ENCODE measurements at places on chromosomes 1 and 21.

DNA sequence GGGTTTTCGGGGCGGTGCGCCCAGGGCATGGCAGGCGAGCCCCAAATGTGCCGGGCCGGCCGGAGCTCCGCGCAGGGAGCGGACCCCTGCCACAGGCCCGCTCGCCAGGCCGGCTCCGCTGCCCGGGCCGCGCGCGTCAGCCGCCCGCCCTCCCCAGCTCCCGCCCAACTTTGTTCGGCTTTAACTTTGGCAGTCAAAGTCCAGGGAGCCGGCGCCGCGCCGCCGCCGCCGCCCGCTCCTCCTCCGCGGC lies 488 bp downstream of the SLC35D1 start:
- peak; percentile 39 for DNase-seq

DNA sequence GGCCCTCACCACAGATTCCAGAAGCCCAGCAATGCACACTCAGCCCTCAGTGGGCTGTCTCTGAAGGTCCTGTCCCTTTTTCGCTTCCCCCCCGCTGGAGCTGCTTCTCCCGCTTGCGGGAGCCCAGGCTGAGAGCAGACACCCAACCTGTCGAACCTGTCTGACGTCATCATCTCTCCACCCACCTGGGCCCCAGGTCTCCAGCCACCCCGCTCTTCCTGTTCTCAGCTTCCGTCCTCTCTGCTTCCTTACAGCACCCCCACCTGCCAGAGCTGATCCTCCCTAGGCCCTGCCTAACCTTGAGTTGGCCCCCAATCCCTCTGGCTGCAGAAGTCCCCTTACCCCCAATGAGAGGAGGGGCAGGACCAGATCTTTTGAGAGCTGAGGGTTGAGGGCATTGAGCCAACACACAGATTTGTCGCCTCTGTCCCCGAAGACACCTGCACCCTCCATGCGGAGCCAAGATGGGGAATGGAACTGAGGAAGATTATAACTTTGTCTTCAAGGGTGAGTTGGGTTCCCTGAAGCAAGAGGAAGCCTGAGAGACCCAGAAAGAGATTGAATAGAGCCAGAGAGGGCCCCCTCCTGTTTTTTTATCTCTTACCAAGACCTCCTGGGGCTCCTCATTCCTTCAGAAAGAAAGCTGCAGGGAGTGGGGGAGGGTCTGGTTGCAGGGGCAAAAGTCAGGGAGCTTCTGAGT lies at the start of gene RAB25:
Gene RAB25 (plus strand): TSS at position 224 of the 700 bp plus-strand sequence. CDS start 241 bp downstream, at position 465.
- no peak for DNase-seq

DNA sequence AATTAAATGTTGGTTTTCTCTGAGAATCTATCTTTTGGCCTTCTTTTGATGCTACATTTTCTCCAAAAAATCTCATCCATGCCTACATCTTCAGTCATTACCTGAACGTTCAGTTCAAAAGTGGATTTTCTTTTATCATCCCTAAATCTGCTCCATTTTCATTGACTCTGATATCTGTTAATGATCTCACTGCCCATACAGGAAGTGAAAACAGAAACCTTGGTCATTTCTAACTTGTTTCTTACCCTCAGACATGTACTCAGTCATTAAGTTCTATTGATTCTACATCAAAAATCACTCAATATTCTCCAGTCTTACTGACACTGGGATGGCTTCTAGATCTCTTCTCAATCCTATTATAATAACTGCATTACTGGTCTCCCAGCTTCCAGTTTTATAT lies 22.7 kb downstream of the PRKACB start:
- no peak for DNase-seq

DNA sequence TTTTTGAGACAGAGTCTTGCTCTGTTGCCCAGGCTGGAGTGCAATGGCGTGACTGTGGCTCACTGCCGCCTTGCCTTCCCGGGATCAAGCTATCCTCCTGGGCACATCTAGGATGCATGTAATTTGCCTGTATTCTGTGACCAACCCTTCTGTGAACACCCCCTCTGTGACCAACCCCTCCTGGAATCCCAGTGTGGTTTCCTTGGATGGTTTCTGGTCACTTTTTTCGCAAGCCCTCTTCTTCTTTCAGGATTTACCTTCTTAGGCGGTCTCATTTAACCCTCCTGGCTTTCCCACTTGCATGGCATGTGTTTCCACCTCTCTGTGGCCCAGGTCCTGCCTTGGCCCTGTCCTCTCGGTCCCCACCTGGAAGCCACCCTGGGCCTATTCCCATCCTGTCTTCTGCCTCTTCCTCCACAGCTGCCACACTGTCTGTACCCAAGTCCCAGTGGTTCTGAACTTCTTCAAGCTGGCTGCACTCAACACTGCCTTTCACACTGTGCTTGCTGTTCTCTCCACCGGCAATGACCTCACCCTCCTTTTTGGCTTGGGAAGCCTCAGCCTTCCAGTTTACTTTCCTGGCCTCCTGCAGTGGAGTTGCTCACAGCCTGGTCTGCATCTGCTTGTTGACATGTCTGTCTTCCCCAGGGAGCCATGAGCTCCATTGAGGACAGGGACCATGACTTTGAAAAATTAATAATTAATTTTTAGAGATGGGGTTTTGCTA lies 57.0 kb downstream of the DISC1 start:
- DNase-seq: no peak

DNA sequence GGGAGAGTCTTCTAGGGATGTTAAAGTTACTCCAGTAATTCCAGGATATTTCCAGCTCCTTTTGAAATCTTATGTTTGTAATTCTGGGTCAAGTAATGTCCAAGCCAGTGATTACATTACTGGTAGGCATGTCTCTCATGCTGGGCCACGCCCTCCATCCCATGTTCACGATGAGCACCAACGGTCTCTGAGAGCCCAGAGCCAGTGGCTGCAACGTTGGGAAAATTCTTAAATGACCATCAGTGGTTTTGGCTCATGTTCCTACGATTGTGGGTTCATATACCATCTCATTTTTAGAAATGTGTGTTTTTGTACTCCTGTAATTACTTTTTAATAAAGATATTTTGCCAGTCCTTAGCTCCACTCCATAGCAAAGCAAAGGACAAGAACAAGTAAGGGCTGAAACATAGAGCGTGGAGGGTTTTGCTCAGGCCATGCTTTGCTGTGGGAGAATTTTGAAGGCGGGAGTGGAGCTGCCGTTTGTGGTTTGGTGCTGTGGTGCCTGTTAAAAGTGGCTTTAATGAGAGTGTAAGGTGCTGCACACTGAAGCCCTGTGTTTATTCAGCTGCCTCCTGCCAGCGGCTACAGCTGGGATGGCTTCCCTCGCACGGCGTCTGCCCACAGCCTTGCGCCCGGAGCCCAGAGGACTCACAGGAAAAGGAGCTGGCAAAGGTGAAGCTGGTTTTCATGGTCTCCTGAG lies 28.9 kb downstream of the VANGL1 start:
- no peak for DNase-seq

- DNase-seq: no peak
Measured at GRCh38 chr1:78475888-78476610, 14.7 kb upstream of the PTGFR start.

DNA sequence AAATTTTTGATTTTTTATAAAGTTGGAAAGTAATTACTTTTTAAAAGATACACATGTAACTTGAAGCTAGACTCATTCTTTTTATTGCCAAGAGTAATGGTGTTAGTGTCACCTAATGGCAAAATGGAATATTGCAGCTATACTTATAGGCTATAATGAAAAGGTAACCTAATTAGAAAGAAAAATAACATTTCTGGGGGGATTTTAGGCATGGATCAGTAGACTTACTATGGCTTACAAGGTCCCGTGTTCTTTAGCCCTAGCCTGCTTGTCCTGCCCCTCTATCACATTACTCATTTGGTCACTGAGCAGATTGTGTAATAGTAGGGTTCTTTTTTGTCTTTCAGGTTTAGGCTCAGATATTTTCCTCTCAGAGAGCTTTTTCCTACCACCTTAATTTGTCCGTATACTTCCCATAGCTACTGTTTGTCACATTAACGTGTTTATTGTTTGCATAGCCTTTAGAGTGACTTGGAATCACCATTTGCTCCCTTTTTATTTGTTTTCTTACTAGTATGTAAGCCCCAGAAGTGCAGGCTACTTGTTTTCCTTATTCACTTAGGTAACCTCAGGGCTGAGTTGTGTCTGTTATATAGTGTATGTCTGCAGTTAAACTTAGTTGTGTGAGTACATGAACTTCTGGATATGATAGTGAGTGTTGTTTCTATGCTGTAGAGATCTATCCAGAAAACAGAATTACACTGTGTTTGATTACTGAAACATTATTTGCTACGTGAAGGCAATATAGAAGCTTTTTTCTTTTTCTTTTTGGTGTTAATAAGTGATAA lies 58.7 kb downstream of the RABGAP1L start:
- no peak for DNase-seq

DNA sequence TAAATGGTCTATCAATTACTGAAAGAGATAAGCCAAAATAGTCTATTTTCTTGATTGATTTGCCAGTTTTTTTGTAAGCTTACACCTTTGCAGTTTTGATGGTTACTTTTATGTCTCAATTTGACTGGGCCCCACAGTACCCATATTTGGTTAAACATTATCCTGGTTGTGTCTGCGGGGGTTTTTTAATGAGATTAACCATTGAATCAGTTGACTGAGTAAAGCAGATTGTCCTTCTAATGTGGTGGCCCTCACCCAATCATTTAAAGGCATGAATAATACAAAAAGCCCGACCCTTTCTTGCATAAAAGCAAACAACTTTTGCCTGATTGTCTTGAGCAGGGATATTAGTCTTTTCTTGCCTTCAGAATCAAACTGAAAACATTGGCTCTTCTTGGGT lies 650.0 kb upstream of the RGS18 start:
- no peak for DNase-seq

GRCh38 chr1:109864930-109865612 lies 45.6 kb upstream of the CSF1 start:
- DNase-seq: no peak

DNA sequence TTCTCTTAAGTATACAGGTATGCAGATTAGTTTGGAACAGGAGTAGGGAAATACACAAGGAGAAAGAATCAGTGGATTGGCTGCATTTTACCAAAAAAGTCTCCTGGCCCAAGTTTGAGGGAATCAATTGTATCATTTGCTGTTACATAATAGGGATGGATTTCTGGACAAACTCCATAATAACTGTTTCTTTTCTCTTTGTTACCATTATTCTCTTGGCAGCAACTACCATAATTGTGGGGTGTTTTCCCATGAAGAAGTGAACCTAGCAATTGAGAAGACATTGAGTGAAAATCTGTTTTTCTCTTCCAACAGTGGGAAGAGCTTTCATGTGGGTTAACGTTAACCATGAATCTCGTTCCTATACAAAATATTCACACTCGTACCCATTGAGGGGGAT lies 46.4 kb upstream of the DPT start:
- DNase-seq: no peak

- no peak for DNase-seq
Measured at GRCh38 chr1:27710574-27710973, 15.2 kb upstream of the FAM76A start.

DNA sequence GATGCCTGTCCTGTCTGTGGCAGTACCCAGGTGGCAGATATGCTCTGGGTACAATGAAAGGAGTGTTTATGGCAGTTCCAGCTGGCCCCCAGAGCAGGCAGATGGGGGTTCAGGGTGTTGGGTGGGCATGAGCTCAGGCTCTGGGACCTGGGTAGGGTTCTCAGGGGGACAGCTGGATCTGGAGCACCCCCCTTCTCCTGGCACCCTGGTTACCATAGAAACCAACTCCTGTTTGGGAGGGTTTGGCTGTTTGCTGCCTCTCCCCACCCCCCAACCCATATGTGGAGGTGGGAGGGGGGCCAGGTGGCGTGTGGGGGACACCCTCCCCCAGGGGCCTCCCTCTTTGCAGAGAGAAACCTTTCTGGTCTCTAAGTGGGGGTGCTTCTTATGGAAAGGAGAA lies 7.1 kb downstream of the FOXO6 start:
- no peak for DNase-seq

DNA sequence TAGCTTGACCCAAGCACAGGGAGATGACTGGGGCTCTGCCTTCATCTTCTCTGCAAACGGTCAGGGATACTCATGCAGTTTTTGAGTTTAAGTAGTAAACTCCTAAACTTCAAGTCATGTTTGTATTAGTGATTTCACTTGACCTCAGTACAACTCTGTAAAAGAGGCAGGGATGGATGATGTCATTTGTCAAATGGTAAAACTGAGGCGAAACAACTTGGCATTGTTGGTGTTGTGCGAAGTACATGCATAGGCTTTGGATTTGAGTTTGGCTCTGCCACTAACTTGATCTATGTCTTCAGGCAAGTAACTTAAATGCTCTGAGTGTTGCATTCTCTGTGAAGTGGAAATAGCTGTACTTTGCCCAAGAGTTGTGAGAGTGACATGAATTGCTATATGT lies 42.7 kb downstream of the WNT4 start:
- no peak for DNase-seq

DNA sequence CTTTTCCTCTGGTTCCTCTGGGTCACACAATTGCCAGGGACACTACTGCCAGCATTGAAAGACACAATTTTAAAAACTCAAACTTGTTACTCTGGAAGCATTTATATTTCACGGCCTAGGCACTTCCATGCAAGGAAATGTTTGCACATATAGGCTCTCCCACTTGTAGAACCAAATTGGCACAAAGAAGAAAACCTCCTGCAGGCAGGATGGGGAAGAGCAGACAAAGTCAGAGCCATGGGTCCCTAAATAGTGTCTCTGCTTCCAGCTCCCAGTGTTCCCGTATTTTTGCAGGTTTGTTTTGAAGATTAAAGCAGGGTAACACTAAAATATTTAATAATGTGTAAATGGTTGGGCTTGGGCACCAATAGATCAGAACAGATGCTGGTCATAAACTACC lies 19.0 kb upstream of the ADGRL2 start:
- no peak for DNase-seq

DNA sequence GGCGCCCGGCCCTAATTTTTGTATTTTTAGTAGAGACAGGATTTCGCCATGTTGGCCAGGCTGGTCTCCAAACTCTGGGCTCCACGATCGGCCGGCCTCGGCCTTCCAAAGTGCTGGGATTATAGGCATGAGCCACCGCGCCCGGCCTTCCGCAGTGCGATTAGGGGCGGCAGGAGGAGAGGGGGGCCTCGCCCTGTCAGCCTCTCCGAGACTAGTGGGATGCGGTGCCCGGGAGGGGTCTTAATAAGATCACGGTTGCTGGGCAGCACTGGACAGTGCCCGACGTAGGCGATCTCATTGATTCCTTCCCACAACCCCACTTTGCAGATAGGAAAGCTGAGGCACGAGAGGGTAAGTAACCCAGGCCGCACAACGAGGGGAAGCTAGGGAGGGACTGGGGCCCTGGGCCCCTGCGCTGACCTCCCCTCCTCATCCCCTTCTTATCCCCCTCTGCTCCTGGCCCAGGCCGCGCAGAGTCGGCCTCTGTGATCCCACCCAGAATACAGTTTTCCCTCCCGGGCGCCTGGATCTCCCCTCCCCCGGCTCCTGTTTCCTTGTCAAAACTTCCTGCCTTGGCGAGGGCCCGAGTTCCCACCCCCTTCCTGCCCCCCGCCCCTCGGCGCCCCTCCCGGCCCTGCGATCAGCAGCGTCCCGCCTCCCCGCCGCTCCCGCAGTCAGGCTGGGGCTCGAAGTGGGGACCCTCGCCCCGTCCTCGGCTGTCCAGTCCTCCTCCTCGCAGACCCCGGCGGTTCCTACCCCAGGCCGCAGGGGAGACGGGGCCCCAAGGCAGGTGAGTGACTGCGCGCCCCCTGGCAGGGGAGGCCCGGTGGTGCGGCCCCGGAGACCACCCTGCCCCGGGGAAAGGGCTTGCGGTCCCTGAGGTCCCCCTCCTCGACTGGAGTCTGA lies at the start of gene PEAR1:
Gene PEAR1 (plus strand): TSS at position 671 of the 906 bp plus-strand sequence. CDS start 10,209 bp downstream, outside the sequence.
- no peak for DNase-seq
